Peyer's patch (tissue), 4 donors: ENCODE measurements at places on chromosomes 4 and X. TPM values are rescaled to one million over a fixed set of nuclear protein-coding genes. Genes with fewer than 3 reads are reported as not detected.

DNA sequence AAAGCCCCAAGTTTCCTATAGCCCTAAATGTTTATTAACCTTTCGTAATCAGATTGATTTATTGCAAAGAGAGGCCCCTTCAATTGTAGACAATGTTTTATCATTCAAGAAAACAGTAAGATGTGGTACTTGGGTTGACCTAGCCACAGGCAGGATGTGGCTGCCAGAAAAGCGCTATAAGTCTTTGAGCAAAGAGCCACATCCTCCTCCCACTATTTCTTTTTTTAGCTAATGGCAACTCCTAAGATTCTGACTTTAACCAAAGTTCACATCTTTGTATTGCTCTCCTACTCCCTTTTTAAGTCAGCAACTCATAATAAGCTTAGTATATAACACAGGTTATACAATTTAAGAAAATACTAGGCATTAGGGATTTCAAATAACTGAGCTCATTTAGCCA is 70.7 kb upstream of the PPP3CA start:
- peak; percentile 65 for DNase-seq

GRCh38 chr4:47672696-47673095 is 165.2 kb downstream of the CORIN start:
- DNase-seq, result no peak

CCKAR gene
- total RNA-seq, result not detected

ENPEP gene
- 27.2 TPM for total RNA-seq
